Ascending aorta (tissue), 2 donors: ENCODE measurements at places on chromosomes 1 and 21. TPM values are rescaled to one million over a fixed set of nuclear protein-coding genes. Genes with fewer than 3 reads are reported as not detected.

The DHCR24 gene
- total RNA-seq: 16.6 TPM

The NFASC gene
- 44.0 TPM for total RNA-seq

The NBL1 gene
- total RNA-seq: 157 TPM

The FBLIM1 gene
- total RNA-seq: 641 TPM

The BGLAP gene
- 19.1 TPM for total RNA-seq

The IL20 gene
- not detected for total RNA-seq

The HSD3B2 gene
- 9.9 TPM for total RNA-seq

The SUSD4 gene
- total RNA-seq: not detected

The NCMAP gene
- total RNA-seq: not detected

The AGT gene
- 79.0 TPM for total RNA-seq

The BACE2 gene
- 151 TPM for total RNA-seq

The ANGPTL3 gene
- total RNA-seq: not detected

The CFAP410 gene
- total RNA-seq: 68.5 TPM

The CD5L gene
- not detected for total RNA-seq

The SV2A gene
- 5.9 TPM for total RNA-seq

The ST6GALNAC3 gene
- total RNA-seq: 34.5 TPM

The SELENON gene
- total RNA-seq: 208 TPM

The FAM89A gene
- 47.5 TPM for total RNA-seq

The HAO2 gene
- not detected for total RNA-seq

The MFAP2 gene
- total RNA-seq: 26.3 TPM

The UTS2 gene
- total RNA-seq: not detected

The NECTIN4 gene
- not detected for total RNA-seq

The LEMD1 gene
- not detected for total RNA-seq

The DRAM2 gene
- total RNA-seq: 60.2 TPM

The TSNAX gene
- total RNA-seq: 15.0 TPM

The ATP5PB gene
- 24.7 TPM for total RNA-seq

The FOXD3 gene
- not detected for total RNA-seq

The CFAP74 gene
- not detected for total RNA-seq

The AMY1A gene
- not detected for total RNA-seq

The OPRD1 gene
- total RNA-seq: not detected

The FOXD2 gene
- total RNA-seq: 1.3 TPM

The SERPINC1 gene
- 3.7 TPM for total RNA-seq

The OSCP1 gene
- total RNA-seq: 10.6 TPM

The ZYG11A gene
- total RNA-seq: not detected

The FOXO6 gene
- total RNA-seq: 5.7 TPM

The PHLDA3 gene
- 111 TPM for total RNA-seq

The TNFRSF18 gene
- total RNA-seq: not detected

The ASCL5 gene
- total RNA-seq: not detected

The CYP4Z1 gene
- 4.8 TPM for total RNA-seq

The CCDC24 gene
- total RNA-seq: 4.8 TPM

The GPR37L1 gene
- total RNA-seq: not detected

The MAB21L3 gene
- not detected for total RNA-seq
